T-helper 9 cell (primary cell): ENCODE measurements at places on chromosomes 5 and 9.

DNA sequence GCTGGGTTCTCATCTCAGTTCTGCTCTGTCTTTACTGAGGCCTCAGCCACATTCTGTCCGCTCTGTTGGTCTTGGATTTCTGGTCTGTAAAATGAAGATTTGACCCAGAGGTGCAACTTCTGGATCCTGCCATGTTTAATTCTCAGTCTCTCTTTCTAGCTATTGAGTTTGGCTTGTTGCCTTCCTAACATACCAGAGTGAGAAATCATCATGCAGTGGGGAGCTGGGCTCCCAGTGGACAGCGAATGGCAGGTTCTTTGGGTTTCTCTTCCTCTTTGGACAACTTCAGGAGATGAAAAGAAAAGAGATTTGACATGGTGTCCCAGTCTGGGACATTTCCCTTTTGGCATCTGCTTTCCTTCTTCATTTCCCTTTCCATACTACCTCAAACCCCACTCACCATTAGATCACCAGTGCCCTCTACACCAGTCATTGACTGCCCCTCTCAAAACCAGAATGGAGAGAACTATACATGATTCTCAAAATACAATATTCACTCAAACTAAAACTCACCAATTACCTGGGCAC is 334.7 kb downstream of the ACTL7B start:
- DNase-seq: no peak

GRCh38 chr9:123407217-123407851 is 51.3 kb downstream of the CRB2 start:
- DNase-seq: no peak

DNA sequence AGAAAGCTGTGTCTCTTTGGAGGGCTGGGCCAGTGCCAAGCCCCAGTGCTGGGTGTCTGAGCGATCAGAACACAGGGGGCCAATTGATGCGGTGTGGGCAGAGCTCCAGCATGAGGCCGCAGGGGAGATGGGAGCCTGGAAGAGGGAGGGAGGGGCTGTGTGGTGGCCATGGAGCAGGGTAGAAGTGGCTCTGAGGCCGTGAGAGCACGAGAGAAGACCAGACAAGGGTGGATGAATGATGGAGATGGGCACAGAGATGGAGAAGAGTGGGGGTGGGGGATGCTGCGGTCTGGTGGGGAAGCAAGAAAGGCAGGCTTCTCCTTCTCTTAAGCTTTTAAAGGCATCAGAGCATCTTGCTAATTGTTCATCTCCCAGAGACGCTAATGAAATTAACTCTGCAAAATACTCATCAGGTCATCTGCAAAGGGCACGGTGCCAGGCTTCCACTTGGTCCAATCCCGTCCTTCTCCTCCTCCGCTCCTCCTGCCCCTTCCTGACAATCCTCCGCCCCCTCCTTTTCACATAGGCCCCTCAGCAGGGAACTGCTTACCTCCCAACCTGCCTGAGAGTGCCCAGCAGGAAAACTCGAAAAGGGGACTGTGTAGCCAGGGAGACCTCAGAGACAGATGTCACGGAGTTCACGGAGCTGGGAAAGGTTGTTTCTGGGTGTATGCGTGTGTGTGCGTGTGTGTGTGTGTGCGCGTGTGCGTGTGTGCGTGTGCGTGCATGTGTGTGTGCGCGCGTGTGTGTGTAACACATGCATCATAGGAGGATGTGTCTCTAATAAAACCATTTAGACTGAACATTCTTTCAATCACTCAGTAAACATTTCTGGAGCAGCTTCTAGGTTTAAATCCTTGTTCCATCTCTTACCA is 7.1 kb upstream of the UNC5A start:
- no peak for DNase-seq

DNA sequence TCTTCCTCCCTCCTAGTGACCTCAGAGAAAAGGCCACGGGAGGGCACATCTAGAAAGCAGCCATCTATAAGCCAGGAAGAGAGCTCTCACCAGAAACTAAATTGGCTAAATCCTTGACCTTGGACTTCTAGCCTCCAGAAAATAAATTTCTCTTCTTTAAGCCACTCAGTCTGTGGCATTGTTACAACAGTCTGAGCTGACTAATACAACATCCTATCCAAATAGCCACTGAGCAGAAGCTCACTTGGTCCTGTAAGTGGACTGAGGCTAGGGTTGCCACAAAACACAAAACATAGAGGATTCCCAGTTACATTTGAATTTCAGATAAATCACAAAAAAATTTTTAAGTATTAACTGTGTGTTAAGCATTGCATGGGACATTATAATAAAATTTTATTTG is 383.4 kb downstream of the MLLT3 start:
- no peak for DNase-seq

DNA sequence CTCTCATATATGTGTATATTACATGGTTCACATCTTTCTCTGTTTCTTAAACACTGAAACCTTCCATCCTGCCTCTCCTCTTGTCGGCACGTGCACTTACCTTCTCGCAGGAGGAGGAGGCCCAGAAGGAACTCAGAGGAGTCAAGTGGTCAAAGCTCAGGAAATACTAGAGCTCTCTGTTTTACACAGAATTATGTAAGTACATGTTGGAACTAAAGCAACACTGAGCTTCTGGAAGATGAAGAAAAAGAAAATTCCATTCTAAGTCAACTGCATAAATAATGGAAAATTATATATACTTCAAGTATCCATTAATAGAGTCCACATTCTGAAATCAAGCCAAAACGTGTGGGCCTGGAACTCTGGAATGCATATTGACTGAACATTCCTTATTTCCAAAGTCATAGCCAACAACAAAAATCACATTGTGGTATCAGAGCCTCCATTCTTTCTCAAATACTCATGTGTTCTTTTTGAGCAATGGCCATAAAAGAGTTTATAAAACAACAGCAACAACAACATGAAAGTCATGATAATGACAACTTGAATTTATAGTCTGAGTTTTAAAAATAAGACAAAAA is 121.5 kb upstream of the RAI14 start:
- no peak for DNase-seq

DNA sequence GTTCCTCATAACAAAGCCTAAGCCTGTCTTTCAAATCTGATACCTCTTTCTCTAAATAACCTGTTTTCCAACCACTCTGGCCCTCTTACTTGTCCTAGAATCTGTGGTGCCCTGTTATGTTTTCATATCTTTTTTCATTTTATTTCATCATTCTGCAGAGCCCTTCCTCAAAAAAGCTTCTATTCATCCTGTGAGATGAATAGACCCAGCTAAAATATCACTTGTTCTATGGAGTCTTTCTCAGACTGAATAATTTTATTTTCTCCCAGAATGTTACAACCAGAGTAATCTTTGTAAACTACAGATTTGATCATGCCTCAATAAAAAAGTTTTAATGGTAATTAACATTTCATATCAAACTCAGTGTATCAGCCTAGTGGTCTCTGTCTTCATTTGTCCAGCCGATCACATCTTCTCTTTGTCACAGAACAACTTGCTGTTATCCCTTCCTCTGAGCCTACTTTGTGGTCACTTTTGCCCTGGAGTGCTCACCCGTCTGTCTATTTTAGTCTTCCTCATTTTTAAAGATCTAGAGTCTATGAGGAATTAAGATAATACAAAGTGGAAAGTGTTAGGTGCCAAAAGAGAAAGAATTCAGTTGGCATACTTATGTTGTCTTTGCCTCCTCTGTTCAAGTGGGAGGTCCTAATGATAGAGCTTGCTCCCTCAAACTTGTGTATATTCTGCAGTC is 77.8 kb downstream of the ZCCHC7 start:
- no peak for DNase-seq

GRCh38 chr9:124594225-124594624 is 87.0 kb upstream of the NR5A1 start:
- DNase-seq: no peak
